Stimulated activated CD4-positive, alpha-beta T cell treated with anti-CD3 and anti-CD28 coated beads, Interleukin-15, amount 100 ng/mL, for 1 hour (primary cell): ENCODE measurements at places on chromosomes 7 and 10.

GRCh38 chr10:105188737-105189462 is 547.8 kb downstream of the SORCS3 start:
- no peak for DNase-seq

GRCh38 chr7:3134745-3135144 is 91.1 kb upstream of the CARD11 start:
- DNase-seq: no peak

DNA sequence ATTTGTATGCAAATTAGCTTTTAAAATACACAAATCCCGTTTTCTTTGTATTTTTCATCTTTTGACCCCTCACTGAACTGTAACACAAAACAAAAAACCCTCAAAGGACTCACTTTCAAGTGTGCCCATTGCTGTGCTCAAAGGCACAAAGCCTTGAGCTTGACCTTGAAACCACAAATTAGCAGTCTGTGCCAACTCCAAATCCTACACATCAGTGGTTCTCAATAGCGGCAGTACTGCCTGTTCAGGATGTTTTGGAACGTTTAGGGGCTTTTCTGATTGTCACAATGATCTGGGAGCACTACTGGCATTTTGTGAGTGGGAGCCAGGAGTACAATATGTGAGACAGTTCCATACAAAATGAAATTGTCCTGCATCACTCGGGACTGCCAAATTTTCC is 55.5 kb downstream of the KDM7A start:
- no peak for DNase-seq

- no peak for DNase-seq
These were observed 263.1 kb upstream of the HGF start for GRCh38 chr7:82032901-82033300.

DNA sequence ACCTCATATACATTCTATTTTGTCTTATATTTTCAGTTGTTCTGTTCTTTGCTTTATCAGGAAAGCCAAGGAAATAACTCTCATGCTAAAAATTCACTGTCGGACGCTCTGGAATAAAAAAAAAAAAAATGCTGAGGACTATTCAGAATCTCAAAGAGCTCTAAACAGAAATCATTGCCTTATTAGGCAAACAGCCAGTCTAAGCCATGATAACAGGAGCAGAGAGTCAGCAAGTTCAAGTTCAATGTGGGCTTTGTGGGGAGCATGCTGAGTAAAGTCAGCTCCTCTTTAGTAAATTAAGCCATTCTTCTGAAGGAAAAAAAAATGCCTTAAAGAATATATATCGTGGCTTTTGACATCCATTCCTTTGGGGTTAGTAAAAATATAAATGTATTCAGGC is 13.6 kb upstream of the FAM13C start:
- no peak for DNase-seq

- no peak for DNase-seq
These were observed 871 bp upstream of the CCL24 start for GRCh38 chr7:75814407-75814947.

DNA sequence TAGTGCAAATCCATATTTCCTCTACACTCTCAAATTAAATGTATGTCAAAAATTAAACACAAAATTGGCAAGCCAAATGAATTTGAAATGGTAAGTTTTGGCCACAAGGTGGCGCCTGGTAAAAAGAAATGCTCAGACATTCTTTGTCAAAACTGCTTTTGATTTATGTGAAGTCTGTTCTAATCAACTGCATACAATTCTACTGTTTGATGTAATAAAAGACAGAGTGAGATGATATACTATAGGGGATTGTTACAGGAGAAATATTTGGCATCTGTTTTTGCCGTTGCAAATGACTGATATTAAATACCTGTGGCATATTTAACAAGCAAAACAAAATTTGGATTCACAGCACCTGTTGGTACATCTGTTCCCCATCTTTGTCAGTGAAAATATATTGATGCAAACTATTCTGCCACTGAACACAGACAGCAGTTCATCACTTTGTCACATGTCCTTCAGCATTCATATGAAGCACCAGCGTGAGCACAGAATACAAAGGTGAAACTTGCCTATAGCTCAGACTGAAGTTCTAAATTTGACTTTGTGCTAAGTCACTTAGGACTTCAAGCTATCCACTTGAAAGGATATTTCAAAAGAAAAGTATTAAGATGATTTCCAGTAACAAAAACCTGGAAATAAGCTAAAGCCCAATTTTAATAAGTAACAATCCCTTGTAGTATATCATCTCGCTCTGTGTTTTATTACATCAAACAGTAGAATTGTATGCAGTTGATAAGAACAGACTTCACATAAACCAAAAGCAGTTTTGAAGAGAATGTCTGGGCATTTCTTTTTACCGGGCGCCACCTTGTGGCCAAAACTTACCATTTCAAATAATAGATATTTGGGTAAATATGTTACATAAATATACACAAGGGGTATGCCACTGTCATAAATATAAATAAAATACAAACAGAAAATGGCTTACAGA is 10.2 kb upstream of the CH25H start:
- DNase-seq: no peak

GRCh38 chr10:104183682-104184081 is 48.5 kb downstream of the CFAP43 start:
- DNase-seq: no peak

DNA sequence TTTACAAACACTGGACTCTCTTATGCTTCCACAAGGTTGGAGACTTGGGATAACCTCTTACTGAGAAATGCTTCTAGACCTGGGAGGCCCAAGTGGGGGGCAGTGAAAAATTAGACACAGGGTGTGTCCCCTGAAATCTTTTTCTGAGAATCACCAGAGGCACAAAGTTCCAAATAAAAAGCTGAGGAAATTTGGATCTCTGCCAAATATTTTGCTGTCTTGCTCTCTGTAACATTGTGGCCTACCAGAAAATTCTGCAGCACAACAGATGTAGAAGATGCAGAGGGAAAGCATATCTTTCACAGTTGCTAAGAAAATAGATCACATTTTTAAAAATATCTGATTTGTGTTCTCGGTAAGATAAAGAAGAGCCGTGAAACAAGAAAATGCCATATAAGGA is 849.4 kb downstream of the CCSER2 start:
- DNase-seq: no peak

DNA sequence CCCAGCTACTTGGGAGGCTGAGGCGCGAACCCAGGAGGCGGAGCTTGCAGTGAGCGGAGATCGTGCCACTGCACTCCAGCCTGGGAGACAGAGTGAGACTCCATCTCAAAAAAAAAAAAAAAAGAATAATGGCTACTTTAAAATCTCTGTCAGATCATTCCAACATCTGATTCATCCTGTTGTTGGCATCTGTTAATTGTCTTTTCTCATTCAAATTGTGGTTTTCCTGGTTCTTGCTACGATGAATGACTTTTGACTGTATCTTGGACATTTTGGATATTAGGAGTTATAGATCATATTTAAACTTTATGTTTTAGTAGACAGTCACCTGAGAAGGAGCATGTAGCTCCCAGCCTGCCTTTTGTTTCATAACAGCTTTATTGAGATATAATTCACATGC is 8.5 kb downstream of the TPST1 start:
- DNase-seq: no peak

- no peak for DNase-seq
These were observed 327.7 kb downstream of the CXCL12 start for GRCh38 chr10:44056967-44057805.

DNA sequence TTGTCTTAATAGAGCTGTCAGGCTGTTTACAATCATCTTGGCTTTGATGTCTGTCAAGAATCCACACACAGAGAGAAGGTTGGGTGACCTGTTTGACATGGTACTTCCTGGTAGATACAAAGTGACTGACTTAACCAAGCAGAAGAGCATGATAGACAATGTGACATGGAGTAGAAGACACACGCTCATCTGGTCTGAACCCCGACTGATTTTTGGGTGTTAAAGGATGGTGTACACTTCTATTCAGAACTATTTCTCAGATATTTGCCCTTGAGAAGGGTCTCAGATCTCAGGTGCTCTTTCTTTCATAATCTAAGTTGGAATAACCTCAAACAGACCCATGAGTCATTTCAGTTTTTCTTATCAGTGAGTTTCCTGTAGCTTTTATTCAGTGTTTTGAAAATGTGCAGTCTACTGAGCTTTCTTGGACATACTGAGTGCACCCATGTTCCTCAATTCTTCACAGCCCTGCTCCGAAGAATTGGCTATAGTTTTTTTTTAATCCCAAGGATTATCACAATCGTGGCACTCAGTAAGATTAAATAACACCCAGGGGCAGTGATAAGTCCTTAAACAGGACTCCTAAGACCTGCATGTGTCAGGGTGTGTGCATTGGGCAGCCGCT is 46.4 kb upstream of the NXPH1 start:
- DNase-seq: no peak

GRCh38 chr10:34049469-34049868 is 715.0 kb upstream of the NRP1 start:
- DNase-seq: no peak

DNA sequence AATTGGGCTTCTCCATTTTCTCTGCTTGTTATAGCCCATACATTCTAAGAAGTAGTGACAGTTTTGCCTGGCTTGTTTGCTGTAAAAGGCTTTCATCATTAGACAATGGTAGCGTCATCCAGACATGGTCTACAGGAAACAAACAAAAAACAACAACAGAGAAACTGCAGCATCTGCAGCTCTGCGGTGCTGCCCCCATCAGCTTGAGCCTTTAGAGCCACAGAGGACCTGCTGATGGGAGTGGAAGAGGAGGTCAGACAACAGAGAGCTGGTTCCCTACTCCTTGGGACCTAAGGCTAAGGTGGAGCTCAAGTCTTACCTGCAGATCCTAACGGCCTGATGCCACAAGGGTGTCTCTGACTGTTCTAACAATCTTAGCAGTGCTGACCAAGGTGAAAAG is 3.1 kb downstream of the INA start:
- no peak for DNase-seq
